T-helper 1 cell (primary cell): ENCODE measurements at places on chromosomes 1 and 21.

DNA sequence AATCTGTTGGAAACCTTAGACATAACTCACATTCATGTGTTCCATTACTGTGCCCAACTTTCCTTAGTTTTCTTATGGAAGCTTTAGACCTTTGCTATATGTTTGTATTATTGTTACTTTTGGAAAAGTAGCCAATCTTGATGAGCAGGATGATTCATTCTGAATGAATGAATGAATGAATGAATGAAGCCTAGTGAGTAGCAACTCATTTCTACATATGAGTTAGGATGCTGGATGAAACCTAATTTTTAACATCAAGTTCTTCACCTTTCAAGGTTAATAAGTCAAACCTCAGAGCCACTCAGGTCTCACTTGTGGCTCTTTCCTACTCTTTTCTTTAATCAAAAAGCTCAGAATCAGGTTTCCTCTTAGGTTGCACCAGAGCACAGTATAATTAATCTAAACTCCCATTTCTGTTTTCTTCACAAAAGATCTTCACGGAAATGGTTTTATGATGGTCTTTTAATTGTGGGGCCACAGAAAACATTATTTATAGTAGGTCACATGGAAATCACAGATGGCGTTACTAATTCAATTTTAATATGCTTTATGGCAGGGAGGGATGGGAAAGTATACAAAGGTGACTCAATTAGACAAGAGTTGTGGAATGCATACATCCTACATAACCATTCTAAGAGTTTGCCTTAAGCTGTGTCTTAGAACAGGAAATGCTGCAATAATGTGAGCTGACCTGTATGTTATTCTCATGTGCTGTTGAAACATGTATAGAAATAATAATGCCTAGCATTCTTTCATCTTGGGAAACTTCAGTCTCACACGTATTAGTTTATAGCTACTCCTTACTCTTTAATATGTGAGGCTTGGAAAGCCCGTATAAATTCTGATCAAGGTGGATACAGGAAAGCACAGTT, 4.5 kb upstream of the DDX59 start:
- DNase-seq: no peak

DNA sequence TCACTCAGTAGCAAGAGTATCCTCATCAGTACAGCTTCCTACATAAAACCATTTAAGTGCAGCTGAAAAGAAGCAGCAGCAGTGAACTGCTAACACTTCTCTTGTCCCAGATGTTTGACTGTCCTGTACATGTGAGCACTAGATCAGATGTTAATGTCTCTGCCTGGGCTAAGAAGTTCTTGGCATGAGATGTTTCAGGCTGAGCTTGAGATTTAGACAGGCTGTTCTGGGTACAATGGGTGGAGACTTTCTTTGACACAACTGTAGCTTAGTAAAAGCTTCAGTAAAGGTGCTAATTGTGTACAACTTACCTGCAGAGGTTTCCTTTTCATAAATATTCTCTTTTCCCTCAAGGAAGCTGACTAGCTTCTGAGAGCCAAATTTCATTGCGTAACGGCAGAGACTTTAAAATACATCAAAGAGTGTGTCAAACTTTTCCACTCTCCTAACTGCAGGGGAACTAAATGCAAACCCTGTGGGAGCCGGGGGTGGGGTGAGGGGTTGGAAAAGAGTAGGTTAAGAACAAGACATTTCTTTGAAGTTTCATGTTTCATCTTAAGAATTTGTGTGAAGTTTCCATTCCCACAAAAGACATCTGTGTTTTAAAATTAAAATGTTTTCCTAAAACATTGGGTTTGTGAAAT, 82.1 kb upstream of the CCDC190 start:
- no peak for DNase-seq

DNA sequence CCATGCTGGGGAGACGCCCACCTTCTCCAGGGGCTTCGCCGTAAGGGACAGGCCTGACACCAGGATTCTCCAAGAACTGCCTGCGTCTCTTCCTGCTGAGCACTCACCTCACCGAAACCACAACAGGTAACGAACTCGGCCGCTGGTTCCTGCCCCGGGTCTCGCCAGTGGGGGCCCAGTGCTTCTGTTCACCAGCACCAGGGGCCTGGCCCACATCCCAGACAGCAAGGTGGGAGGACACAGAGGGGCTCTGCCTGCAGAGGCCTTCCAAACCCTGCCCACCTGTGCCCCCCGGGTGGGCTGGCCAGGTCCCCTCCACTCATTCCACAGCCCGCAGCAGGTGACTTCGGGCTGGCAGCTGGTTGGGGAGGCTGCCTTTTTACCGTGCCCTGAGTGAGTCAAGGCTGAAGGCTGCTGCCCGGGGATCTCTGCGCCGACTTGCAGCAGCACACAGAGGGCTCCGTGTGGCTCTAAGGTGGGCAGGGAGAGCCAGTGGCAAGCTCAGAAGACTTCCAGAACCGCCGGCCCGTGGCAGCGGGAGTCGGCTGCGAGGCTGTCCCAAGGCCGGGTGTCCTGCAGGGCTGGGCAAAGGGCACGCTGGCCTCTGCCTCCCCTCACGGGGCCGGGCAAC, 14.7 kb upstream of the COL18A1 start:
- no peak for DNase-seq

DNA sequence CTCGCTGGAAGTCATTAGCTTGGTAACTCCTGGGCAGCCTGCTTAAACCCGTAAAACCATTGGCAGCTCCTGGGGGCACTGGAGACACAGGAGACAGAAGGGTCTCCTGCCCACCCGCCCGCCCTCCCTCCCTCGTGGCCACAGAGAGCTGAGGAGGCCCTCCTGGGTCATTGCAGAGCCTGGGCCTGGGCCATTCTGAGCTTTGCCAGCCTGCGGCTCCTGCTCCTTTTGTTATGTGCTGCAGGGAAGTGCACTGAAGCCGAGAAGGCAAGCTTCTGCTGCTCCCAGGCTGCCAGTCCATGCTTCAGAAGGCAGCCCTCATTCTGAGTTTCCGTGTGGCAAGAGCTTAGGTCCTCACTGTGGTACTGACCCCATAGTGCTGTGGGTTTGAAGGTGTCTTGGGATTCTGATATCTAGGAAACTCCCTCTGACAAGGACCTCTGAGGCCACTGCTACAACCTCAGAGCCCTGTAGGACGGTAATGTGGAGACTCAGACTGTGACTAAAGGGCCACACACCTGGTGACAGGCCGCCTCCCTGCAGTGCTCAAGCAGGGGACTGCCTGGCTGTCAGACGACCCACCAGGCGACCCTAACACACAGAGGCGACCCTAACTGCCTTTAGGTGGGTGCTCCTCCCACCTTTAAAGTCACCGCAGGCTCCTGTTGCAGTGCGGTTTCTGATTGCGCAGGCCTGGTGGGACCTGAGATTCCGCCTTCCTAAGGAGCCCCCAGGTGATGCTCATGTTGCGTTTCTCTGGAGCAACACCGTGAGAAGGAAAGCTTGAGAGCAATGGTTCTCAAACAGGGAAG, 118.7 kb downstream of the IER5 start:
- no peak for DNase-seq

DNA sequence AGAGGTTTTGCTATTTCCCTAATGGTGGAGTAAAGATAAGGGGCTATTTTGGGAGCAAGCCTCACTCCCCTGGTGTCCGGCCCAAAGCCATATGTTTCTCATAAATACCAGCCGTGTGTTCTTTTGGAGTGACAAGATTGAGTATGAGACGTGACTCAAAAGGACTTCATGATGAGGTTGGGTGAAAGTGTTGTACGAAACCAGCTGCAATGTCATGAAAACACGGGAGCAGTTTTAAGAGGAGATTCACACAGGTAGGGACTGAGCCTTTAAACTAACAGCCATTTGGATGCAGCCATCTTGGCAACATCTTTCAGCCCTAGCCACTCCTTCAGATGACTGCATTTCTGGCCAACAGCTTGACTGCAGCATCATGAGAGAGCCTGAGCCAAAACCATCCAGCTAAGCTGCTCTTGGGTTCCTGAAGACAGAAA, 532.3 kb upstream of the USP24 start:
- DNase-seq: no peak

DNA sequence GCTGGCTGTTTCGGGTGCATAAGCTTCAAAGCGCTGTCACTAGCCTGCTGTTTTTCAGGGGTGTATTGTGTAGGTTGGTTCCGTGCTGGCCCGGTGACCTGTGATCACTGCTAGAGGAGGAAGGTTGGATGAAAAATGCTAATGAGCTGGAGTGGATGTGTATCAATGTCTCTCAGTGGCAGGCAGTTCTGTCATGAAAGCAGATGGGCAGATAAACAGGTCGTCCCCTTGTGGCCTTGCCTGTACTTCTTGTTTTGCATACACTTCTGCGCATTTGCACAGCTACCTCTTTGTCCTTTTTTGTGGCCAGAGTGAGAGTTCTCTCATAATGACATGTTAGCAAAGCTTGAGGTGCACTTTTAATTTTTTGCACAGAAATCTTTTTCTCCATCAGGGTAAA, 2.9 kb downstream of the SELENON start:
- no peak for DNase-seq

GRCh38 chr1:225877580-225877979, 4.6 kb downstream of the TMEM63A start:
- no peak for DNase-seq
